ENCODE measurements at places on chromosomes 12 and 14.
A peak's percentile ranks its signal among the peaks of the same experiment; 100 is the strongest.

DNA sequence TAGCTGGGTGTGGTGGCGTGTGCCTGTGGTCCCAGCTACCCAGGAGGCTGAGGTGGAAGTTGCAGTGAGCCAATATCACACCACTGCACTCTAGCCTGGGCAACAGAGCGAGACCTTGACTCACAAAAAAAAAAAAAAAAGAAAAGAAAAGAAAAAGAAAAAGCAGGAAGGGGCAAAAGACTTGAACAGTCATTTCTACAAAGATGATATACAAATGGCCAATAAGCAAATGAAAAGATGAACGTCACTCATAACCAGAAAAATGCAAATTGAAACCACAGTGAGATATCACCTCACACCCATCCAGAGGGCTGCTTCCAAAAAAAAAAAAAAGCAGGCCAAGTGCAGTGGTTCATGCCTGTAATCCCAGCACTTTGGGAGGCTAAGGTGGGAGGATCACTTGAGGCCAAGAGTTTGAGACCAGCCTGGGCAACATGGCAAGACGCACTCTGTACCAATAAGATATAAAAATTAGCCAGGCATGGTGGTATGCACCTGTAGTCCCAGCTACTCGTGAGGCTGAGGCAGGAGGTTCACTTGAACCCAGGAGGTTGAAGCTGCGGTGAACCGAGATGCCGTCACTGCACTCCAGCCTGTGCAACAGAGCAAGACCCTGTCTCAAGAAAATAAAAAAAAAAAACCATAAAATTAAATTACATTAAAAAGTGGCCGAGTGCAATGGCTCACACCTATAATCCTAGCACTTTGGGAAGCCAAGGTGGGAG, 20.5 kb downstream of the UBC start:
- DNase-seq: no peak

DNA sequence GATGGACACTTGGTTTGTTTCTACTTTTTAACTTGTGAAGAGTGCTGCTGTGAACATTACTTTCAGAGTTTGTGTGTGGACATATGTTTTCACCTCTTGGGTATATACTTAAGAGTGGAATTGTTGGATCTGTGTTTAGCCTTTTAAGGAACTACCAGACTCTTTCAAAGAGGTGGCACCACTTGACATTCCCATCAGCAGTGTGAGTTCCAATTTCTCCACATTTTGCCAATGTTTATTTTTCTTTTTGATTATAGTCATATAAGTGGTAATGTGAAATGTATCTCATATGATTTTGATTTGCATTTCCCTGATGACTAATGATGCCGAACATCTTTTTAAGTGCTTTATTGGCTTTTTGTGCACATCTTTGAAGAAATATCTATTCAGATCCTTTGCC, 44.8 kb downstream of the ARHGAP5 start:
- DNase-seq: no peak

GRCh38 chr12:69658203-69658602, 40.9 kb downstream of the BEST3 start:
- DNase-seq: no peak

DNA sequence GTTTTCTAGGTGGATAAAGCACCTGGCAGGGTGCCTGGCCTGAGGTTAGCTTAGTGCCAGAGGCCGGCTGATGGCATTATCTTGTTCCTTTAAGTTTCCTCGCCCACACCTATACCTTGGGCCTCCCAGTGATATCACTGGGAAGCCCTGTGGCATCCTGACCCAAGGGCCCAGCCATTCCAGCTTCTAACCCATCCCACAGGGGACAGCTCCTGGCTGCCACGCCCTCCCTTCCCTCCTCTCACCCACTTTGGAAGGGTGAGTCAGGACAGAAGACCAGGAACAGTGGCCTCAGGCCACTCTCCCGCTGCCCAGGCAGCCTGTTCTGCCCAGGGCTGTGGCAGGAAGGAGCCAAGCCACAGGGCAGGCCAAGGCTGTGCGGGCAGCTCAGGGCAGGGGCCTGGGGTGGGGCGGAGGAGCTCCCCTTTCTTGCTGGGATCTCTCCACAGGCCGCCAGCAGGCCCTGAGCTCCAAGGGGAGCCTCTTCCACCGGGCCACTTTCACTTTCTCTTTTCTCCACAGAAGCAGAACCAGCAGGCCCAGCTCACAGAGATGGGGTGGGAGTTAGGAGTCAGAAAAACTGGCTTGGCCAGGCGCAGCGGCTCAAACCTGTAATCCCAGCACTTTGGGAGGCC, 75.1 kb downstream of the IRF2BPL start:
- peak; percentile 86 for DNase-seq

DNA sequence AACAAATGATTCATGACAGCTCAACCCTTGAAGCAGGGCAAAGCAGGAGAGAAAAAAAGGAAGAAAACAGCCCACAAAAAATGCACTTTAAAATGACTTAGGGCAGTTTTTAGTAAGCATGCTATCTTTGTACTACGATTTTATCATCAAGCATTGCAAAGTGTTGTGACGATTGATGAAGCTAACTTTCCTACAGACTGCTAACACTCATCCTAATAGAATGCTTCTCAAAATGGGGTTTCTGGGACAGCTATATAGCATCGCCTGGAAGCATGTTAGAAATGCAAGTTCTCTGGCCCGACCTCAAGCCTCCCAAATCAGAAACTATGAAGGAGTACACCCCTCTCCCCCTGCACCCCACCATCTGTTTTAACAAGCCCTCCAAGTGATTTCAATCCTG, 256.4 kb downstream of the SSPN start:
- no peak for DNase-seq

DNA sequence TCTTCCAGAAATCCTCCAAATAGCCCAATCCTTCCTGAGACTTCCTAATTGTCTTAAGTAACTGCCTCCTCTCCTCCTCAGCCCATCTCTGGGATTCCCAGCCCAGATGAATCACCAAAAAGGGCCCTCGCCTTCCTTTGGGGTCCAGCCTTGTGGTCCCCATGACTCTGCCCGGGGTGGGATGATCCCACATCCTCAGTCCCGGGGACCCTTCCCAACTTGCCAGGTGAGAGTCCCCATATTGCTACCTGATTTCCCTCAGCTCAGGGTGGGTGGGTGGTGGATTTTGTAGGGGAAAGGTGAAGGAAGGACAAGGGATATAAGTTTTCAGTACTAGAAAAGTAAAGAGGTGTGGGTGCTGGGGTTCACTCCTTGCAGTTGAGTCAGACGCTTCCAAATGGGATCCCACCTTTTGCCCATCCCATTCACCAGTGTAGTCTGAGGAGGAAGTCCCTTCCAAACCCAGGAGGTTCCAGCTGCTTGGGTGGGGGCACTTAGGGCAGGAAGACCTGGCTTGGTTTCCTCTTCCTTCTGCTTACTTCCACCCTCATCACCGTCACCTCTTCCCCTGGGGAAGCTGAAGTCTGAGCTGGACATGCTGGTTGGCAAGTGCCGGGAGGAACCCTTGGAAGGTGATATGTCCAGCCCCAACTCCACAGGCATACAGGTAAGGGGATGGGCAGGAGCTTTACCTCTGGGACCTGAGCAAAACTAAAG, 5.6 kb downstream of the GLI1 start:
- no peak for DNase-seq

DNA sequence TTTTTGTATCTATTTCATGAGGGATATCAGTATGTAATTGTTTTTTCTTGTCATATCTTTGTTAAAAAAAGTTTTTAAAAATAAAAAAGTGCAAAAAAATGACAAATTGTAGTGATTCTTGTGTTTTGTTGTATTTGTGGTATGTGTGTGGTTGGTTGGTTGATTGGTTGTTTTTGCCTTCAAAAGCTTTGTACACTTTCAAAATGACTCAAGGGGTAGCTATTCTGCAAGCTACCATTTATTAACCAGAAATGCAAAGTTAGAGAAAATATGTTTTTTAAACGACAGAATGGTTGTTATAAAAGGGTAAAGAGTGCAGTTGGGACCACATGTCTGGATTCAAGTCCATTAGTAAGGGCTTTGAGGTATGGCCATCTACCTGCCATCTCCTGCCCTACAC, 119.3 kb downstream of the SLC35F4 start:
- no peak for DNase-seq

- no peak for DNase-seq
These were observed 175.7 kb upstream of the VASH1 start for GRCh38 chr14:76585616-76586015.

GRCh38 chr12:25083211-25083610, 111.7 kb downstream of the DNAI7 start:
- DNase-seq: no peak

- no peak for DNase-seq
These were observed 42.3 kb downstream of the BRAP start for GRCh38 chr12:111643427-111643826.

GRCh38 chr12:120784804-120785203, 59.2 kb downstream of the ACADS start:
- DNase-seq: no peak

GRCh38 chr14:73741386-73741875, 27.2 kb upstream of the PNMA1 start:
- DNase-seq: no peak

DNA sequence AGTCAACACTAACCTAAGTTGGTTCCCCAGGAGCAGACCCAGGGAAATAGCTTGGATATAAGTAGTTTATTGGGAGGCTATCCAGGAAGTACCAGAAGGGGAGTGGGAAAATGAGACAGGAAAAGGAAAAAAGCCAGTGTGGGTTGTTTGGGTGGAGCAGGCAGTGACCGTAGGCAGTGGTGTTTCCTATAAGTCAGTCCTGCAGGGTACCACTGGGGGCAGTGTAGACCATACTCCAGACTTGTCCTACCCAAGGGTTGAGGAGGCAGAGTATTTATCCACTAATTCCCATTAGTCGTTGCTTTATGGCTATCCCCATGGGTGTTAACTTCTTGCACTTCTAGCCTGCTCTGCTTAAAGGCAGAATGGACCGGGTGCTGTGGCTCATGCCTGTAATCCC, 6.4 kb upstream of the CCDC60 start:
- DNase-seq: peak; percentile 70

DNA sequence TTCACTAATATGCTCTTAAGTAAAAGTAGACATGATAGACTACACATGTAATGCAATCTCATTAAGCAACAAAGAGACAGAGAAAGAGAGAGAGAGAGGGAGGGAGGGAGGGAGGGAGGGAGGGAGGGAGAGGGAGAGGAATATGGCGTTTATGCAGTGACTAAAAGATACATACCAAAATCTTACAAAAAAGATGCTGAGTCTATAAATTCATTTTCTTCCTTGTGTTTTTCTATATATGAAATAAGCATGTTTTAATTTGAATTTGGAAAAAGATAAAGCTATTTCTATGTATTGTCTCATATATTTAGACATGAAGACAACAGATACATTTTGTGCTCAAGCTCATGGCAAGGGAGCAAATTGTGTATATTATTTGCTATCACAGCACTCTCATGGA, 44.1 kb downstream of the LRFN5 start:
- no peak for DNase-seq

DNA sequence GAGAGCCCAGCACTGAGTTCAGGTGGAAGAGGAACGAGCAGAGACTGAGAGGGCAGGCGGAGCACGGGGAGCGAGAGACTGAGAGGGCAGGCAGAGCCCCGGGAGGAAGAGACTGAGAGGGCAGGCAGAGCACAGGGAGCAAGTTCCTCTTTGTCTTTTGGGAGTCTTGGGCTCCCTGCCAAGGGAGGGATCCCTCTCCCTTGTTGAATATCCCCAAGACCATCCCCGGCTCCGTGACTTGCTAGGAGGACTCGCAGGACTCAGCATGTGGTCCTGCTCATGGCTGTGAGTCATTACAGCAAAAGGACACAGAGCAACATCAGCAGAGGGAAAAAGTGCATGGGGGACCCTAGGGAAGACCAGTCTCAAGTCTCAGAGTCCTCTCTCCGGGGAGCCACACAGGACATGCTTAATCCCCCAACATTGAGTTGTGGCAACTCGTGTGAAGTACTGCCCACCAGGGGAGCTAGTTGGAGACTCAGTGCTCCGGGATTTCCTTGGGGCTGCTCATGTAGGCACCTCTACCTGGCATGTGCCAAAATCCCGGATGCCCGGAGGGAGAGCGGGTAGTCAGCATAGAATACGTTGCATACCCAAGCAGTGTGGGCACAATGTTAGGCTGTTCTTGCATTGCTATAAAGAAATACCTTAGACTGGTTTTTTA, 81.0 kb downstream of the CCDC92 start:
- no peak for DNase-seq

GRCh38 chr12:97386133-97386581, 76.4 kb upstream of the RMST start:
- DNase-seq: no peak

GRCh38 chr12:53603804-53604203, 22.4 kb downstream of the ATF7 start:
- no peak for DNase-seq

DNA sequence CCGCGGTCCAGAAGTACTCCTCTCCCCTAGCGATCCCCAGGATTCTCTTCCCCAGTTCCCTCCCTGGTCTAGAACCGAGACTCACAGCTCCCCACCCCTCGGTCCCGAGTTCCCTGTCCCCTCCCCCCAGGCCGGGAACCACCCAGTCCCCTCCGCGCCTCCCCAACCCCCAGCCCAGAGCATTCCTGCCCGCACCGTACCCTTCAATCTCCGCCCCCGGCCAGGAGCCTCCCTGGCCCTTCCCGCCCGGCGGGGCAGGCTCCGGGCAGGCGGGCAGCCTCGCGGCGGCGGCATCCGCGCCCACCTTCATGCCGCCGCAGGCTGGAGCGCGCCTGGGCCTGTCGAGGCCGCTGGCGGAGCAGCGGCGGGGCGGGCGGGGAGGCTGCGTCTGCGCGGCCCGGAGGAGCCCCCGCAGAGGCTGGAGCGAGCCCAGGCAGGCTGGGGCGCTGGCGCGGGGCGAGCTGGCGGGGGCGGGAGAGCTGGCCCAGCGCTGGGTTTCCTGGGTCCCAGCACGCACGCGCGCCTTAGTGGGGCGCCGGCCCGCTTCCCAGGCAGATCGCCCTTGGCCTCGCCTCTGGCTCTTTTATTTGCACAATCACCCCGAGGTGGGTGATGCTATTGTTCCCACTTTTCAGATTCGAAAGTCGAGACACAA, 22.2 kb upstream of the GPR132 start:
- DNase-seq: peak; percentile 68

GRCh38 chr14:60003991-60004390, 84.0 kb downstream of the LRRC9 start:
- DNase-seq: peak; percentile 44

DNA sequence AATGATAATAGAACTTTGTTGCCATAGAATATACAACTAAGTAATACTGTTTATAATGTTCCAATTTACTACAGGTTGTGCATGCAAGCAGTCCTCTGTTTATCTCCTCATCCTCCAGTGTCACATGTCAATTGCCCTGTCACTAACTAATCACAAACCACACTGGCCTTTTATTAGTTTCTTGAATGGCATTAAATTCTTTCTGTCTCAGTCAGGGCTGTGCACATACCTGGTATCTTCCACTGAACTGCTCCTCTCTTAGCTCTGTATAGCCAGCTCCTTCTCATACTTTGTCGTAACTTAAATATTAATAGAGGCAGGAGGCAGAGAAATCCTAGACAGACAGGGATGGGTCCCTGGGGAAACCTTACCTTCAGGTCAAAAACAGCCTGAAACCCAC, 24.0 kb downstream of the GABARAPL1 start:
- DNase-seq: no peak

DNA sequence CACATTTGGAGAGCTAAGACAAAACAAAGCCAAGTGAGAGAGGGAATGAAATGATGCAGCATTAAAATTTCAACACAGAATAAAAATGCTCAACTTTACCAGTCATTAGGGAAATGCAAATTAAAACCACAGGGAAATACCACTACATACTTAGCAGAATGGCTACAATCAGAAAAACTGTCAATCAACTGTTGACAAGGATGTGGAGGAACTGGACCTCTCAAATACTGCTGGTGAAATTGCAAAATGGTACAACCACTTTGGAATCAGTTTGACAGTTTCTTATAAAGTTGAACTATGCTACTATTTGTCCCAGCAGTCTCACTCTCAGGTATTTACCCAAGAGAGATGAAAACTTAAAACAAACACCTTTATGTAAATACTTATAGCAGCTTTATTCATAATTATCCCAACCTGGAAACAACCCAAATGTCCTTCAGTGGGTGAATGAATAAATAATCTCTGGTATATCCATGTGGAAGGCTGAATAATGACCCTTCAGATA, 43.8 kb upstream of the KTN1 start:
- DNase-seq: peak; percentile 29
